Mucosa of descending colon (tissue), 3 donors: ENCODE measurements at places on chromosomes 4 and X. TPM values are rescaled to one million over a fixed set of nuclear protein-coding genes. Genes with fewer than 3 reads are reported as not detected.

DNA sequence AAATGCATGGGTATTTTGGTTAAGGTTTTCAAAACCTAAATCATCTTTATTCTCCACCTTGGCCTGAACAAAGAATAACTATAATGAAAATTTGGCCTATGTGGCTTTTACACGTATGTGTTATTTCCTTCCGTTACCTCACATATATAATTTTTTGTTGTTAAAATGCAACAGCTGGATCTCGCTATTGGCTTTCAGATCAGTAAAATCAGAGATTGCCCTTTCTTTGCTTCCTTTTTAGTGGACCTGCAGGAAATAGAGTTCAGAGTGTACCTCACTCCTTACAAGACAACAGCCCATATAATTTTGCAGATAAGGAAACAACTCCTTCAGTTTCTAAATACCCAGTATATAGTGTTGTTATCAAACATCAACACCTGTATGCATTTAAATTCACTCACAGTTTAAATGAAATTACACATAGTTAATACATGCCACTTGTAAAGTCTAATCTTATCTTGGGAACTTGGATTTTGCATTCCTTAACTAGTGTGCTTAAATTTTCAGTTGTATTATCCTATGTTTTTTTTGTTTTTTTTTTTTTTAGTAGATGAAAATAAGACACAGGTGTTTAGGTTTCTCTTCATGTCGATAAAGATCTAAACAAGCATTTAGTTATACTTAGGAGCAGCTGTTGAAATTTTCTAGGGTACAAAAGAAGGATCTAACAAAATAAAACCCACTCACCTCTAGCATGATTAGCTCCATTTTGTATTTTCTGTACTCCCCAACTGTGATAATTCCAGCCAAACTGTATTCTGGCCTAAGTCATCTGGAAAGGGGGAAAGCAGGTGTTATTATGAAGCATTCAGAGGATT is 96.2 kb upstream of the SPRY1 start:
- no peak for DNase-seq

GRCh38 chr4:95835672-95836071 is 4.2 kb upstream of the PDHA2 start:
- peak; percentile 8 for DNase-seq

DNA sequence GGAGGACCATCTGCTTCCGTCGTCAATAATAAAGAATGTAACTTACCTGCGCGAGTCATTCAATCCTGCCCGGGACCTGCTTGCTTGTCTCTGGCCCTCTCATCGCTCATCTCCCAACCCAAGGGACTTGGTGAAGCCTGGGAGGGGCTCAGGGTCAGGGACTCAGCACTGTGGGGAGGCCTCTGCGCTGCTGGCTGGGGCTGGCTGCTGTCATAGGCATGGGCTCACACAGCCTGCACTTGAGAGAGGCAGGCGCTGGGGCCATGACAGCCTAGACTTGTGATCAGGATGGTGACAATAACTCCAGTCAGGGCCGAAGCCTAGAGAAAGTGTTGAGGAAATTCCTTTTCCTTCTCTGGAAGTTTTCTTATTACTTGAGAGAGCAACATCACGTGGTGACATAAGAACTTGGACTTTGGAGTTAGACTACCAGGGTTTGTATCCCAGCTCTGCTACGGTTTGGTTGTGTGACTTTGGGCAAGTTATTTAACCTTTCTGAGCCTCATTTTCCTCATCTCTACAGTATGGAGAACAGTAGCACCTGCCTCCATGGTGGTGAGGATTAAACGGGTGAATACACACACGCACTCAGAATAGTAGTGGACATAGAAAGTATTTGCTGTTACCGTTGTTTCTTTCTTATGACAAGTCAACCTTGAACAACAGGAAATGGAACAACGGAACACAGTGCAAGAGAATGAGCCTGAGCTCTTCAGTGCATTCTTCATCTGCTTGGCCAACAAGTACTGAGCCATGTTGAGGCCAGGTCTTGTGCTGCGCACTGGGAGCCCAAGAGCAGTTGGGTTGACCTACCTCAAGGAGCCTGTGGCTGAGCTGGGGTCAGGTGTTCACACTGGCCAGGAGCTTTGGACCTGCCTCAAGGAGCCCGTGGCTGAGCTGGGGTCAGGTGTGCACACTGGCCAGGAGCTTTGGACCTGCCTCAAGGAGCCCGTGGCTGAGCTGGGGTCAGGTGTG is 60.5 kb downstream of the TBC1D14 start:
- DNase-seq, result no peak

GRCh38 chr4:156775813-156776212 is 195.8 kb downstream of the PDGFC start:
- DNase-seq, result no peak

- no peak for DNase-seq
These were observed 193.0 kb downstream of the TRIML1 start for GRCh38 chr4:188332265-188332664.

GRCh38 chrX:21398426-21398825 is 24.2 kb downstream of the CNKSR2 start:
- DNase-seq, result no peak

DNA sequence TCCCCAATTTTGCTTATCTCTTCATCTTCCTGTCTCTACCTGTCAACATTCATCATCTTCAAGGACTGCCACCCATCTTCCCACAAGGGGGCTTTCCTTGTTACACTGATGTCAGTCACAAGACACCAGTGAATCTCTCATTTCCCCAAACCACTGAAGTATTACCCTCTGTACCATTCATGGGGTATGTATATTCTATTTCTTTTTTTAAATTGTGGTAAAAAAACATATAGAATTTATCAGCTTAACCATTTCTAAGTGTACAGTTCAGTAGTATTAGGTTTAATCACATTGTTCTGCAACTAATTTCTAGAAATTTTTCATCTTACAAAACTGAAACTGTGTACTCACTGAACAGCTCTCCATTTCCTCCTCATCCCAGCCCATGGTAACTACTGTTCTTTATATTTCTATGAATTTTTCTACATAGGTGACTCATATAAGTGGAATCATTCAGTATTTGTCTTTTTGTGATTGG is 98.6 kb downstream of the LARP7 start:
- DNase-seq, result no peak

DNA sequence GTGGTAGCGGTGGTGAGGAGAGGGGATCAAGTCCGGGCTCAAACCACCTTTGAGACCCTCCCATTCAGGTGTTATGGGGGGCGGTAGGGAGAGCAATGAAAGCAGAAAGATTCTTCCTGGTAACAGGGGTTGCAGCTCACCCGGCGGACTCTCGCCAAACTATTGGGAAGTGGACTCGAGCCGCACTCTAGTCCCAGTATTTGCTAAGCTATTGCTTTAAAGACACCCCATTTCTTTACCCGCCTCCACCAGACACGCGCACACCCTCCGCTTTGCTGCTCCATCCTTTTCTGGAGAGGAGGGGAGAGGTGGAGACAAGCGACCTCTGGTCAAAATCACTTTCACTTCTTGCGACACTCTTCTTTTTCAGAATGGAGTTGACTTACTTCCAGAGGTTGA is 625 bp upstream of the GABRA4 start:
- DNase-seq, result no peak

DNA sequence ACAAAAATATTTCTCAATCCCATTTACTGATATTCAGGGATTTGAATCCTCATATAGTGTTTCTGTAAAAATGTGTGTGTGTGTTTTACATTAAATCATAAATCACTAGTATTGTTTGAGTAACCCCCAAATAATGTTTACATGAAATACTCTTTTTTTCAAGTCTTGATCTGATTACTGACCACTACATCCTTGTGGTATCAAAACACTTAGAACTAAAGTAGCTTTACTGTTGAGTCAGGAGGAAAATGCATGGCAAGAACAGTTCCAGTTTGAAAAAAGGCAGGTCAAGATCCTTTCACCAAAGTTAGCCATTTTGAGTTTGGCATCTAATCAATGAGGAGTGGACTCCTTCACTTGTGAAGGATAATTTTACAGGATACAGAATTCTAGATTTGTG is 3.6 kb upstream of the WDR19 start:
- DNase-seq, result no peak

GRCh38 chrX:106611679-106612392 is at the start of gene RADX:
TSS of gene RADX (plus strand) at chrX:106611978. CDS start at chrX:106612081, 103 bp downstream.
- DNase-seq, result peak; percentile 86

DNA sequence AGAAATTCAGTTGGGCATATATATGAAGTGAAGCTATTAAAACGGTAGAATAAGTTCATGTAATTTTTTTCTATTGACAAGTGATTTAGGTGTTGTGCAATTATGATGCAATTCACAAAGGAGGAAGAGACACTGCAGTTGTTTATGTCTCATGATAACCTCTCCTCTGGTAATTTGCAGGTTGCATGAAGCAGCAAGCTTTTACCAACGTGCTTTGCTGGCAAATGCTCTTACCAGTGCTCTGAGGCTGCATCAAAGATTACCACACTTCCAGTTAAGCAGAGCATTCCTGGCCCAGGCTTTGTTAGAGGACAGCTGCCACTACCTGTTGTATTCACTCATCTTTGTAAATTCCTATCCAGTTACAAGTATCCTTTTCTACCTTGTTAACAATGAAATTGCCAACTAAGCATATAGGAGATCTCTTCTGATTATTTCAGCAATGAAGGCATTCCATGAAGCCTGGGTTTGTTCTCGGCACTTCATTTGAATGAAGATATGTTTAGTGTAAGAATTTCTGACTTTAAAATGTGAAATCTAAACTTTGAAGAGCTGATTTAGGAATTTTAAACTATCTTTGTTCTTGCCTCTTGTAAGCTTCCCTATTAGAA is 3.9 kb downstream of the TMEM33 start:
- no peak for DNase-seq

RASSF6 gene
- 15.1 TPM for total RNA-seq

ZNF41 gene
- total RNA-seq, result 9.4 TPM

IL13RA1 gene
- total RNA-seq, result 89.4 TPM

USP17L27 gene
- not detected for total RNA-seq

DCAF12L2 gene
- not detected for total RNA-seq

VBP1 gene
- 36.7 TPM for total RNA-seq

FAT4 gene
- 2.5 TPM for total RNA-seq

FATE1 gene
- not detected for total RNA-seq

BMP15 gene
- not detected for total RNA-seq

TRPC5OS gene
- total RNA-seq, result not detected

GPR119 gene
- total RNA-seq, result not detected

PWWP3B gene
- total RNA-seq, result 0.06 TPM

SPANXN5 gene
- total RNA-seq, result not detected
